Activated T-helper 1 cell treated with anti-CD3 and anti-CD28 coated beads, Interleukin-2, amount 50 U/mL, for 16 hours (primary cell): ENCODE measurements at places on chromosomes 2 and 18.

GRCh38 chr18:3493501-3494244 lies 43.7 kb downstream of the TGIF1 start:
- DNase-seq = no peak

GRCh38 chr18:46073474-46074331 lies 1.6 kb upstream of the PSTPIP2 start:
- no peak for DNase-seq

DNA sequence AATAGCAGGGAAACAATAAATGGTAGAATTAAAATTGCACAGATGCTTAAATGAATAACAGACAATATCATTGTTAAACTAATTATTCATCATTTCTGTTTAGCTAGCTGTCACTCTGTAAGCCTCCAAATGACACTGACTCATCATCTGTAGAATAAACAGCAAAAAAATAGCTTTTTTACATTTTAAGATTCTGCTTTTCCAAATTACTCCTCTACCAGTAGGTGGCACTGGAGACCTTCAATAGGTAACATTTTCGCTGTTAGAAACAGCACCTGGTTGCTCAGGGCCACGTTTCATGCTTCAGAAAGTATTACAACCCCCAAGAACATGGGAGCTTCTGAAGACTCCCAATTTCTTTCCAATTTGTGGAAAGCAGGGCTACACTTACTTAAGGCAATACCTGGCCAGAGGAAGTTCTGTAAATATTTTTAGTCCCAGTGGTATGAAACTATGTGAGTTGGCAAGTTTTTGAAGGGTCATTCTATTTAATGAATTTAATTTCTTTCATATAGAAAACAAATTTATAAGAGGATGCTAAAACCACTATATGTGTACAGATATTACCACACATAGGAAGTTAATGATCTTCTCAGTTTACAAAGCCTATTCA lies 45.4 kb downstream of the TTN start:
- no peak for DNase-seq

DNA sequence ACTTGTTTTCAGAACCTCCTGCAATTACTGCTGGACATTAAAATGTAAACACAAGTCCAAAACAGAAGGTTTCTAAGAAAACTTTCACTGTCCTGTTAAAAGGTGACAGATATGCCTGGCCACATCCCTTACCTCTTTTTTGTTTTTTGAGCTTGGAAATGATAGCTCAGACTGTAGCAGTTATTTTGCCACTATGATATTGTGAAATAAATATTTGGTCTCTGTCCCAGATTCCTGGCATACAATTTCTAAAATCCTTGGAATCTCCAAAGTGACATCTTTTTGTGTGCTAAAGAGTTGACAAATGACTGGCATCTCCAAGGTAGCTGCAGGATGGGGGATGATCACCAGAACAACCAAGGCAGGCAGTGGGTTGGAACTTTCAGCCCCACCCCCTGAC lies 16.8 kb downstream of the TPGS2 start:
- DNase-seq = no peak

GRCh38 chr2:216350214-216350791 lies 22.0 kb downstream of the MARCHF4 start:
- DNase-seq = no peak

GRCh38 chr18:33957707-33958106 lies 267.0 kb downstream of the NOL4 start:
- DNase-seq = no peak

GRCh38 chr18:67455890-67456501 lies 60.5 kb downstream of the DSEL start:
- DNase-seq = no peak

DNA sequence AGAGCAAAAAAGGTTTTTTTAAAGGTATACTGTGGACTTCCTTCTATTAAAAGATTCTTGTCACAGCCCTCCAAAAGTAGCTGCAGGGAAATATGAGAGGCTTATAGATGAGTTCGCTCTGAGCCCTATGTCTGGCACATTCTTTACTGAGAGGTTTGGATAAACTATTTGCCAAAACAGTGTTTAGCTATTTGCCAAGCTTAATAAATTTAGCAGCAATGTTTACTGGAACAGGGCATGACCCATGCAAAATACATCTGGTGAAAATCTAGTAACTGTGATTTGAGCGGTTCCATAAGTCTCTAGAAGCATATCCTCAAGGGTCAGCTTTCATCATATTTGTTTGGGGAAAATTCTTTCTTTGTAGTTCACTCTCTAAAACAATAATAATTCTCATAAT lies 1696.7 kb upstream of the PIK3C3 start:
- DNase-seq = no peak

- no peak for DNase-seq
Measured at GRCh38 chr2:1987379-1987778, 243.1 kb upstream of the PXDN start.

GRCh38 chr2:96930351-96931010 lies 55.9 kb downstream of the FAM178B start:
- no peak for DNase-seq

GRCh38 chr18:73503326-73503725 lies 635.5 kb upstream of the NETO1 start:
- DNase-seq = no peak

- DNase-seq = no peak
Measured at GRCh38 chr2:39920307-39920801, 141.3 kb upstream of the THUMPD2 start.

DNA sequence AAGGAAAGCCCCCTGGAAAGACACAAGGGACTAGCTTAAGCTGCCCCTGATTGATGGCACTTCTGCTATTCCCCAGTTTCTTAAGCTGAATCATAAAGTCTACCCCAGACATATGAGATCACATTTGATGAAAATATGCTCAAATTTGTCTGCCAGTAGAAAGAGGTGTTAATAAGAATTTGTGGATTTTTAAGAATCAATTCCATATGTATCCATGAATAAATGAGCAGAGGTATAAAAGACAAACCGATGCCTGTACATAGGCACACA lies 119.9 kb downstream of the CCBE1 start:
- DNase-seq = no peak

DNA sequence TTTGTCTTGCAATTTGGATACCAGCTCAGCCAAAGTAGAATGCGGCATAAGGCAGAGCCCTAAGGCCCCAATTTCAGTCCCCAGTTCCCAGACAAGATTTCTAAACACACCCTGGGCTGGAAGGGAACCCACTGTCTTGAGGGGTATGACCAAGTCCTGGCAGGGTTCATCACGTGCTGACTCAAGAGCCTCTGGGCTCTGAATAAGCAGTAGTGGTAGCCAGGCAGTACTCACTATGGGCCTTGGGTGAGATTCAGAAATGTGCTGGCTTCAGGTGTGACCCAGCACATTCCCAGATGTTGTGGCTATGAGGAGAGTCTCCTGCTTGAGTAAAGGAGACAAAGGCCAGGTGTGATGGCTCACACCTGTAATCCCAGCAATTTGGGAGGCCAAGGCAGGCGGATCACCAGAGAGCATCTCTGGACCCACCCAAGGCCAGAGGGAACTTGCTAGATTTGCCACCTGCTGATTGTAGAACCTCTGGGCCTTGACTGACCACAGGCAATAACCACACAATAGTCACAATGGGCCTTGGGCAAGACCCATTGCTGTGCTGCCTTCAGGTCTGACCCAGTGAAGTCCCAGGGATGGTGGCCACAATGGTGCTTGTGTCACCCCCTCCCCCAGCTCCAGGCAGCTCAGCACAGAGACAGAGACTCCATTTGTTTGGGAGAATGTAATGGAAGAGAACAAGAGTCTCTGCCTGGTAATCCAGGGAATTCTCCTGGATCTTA lies 74.9 kb downstream of the ATL2 start:
- DNase-seq = no peak
